ENCODE measurements at places on chromosomes 5 and 9. TPM values are rescaled to one million over a fixed set of nuclear protein-coding genes. Genes with fewer than 3 reads are reported as not detected.

The ACTBL2 gene
- total RNA-seq = 0.07 TPM

DNA sequence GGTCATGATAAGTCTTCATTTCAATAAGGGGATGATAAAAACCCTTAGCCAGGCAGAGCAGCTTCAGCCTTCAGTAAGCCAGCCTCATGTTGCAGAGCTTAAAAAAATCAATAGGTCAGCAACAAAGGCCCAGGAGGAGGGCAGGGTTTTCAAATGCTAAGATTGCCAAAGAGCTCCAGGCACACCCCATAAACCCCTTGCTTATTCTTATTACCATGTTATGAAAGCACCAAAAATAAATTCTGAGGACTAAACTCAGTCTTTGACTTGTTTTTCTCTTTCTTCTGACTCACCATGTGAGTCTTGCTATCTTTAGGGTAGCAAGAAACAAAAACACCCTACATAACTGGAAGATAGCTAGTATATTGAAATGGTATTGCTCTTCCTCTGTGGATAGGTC lies 317.1 kb downstream of the KCTD16 start:
- no peak for DNase-seq

- DNase-seq = no peak
Measured at GRCh38 chr5:172556971-172557461, 84.0 kb upstream of the NEURL1B start.

- DNase-seq = no peak
Measured at GRCh38 chr5:130546211-130546610, 618.8 kb downstream of the HINT1 start.

DNA sequence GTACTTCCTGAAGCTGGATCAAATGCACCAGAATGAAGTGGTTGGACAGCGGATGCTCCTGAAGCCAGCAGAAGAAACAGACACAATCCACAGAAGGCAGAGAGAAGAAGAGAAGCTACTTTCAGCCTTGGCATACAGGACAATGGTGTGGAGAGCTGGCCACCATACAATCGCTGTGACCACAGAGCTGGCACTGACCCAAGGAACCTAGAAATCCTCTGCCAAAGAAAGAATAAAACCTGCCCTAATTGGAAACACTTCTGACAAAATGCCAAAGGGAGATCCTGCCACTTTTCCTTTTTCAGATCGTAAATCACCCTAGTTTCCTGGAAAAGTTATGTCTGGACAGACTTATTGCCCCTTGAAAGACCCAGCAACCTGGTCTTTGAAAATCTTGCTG lies 77.8 kb downstream of the BAAT start:
- no peak for DNase-seq
